Stimulated activated CD8-positive, alpha-beta memory T cell treated with anti-CD3 and anti-CD28 coated beads, Interleukin-4, amount 100 ng/mL, for 4 hours (primary cell): ENCODE measurements at places on chromosomes 13 and 19.

DNA sequence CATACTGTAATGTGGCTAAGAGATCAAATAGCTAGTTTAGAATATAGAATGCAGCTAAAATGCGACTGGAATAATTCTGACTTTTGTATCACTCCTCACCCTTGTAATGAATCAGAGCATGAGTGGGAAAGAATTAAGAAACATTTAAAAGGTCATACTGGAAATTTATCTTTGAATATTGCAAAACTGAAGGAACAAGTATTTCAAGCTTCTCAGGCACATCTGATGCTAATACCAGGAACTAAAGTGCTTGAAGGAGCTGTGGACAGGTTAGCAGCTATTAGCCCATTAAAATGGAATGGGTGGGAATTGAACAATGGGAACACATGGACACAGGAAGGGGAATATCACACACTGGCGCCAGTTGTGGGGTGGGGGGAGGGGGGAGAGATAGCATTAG, 144.2 kb upstream of the ZNF91 start:
- DNase-seq, result no peak

GRCh38 chr13:23427881-23428528, 5.5 kb downstream of the SACS start:
- no peak for DNase-seq

DNA sequence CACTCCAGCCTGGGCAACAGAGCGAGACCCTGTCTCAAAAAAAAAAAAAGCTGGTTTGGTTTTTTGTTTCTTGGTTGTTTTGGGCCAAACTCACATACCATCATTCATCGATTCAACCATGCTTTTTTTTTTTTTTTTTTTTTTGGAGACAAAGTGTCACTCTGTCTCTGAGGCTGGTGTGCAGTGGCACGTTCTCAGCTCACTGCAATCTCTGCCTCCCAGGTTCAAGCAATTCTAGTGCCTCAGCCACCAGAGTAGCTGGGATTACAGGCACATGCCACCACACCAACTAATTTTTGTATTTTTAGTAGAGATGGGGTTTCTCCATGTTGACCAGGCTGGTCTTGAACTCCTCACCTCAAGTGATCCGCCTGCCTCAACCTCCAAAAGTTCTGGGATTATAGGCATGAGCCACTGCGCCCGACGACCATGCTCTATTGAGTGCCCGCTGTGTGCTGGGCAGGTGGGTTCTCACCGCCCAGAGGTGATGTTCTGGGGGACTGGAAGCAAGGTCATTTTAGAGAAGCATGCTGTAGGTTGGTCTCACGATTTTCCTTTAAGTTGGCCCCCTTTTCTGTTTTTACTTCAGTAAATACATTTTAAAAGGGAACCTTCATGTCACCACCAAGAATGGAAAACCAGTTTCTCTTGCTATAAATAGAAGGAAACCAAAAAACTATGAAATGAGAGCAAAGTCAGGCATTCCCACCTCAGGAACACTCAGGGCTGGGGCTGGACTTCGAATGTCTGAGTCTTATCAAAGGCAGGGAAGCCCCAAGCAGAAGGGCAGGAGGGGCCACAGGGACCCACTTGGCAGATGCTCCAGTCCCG, 8.3 kb upstream of the JUND start:
- DNase-seq, result no peak

GRCh38 chr13:93851236-93851635, 624.6 kb downstream of the GPC6 start:
- no peak for DNase-seq

DNA sequence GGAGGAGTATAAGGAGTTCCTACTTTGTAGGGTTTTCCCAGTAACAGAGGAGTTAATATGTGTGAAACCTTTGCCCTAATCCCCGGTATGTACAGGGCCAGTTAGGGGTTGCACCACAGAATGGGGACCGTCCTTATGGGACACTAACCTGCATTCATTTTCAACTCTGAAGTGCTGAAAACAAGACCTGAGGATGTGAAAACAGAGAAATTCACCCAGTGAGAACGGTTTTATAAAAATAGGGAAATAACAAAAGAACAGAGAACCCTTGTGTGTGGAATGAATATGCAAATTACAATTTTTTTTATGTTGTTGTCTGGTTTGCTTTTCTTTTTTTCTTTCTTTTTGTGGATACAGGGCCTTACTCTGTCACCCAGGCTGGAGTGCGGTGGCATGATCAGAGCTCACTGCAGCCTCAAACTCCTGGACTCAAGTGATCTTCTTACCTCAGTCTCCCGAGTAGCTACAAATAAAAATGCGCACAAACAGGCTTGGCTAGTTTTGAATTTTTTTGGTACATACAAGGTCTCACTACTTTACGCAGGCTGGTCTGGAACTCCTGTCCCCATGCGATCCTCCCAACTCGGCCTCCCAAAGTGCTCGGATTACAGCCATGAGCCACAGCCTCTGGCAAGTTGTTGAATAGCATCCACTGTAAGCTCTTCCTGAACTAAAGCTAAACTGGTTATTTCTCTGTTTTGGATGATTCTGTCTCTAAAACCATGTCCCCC, 10.6 kb downstream of the CLC start:
- DNase-seq, result no peak

GRCh38 chr13:110254751-110255553, 52.0 kb downstream of the COL4A1 start:
- DNase-seq, result no peak

GRCh38 chr19:12137221-12137940, 2.8 kb downstream of the ZNF20 start:
- DNase-seq, result no peak

DNA sequence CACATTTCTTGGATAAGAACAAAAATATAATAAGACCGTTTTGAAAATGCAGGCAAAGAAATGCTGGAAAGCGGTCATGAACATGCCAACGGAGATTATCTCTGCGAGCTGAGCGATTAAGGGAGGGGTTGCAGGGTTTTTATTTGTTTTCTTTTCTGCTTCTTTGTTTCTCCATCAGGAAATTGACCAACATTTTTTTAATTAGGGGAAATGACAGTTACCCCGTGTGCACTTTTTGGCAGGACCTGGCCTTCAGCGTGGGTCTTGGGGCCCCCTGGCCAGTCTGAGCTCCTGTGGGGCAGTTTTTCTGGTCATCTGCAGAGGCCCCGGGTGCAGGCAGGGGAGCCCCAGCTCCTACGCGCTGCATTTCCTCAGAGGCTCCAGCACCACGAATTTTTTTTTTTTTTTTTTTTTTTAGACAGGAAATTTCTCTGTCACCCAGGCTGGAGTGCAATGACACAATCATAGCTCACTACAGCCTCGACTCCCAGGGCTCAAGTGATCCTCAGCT, 31.3 kb upstream of the HOMER3 start:
- DNase-seq, result no peak

GRCh38 chr13:99548448-99548847, 47.2 kb downstream of the TM9SF2 start:
- DNase-seq, result no peak

- no peak for DNase-seq
Measured at GRCh38 chr13:44873461-44873860, 115.8 kb downstream of the NUFIP1 start.

- no peak for DNase-seq
Measured at GRCh38 chr13:110607675-110608224, 7.6 kb upstream of the NAXD start.

DNA sequence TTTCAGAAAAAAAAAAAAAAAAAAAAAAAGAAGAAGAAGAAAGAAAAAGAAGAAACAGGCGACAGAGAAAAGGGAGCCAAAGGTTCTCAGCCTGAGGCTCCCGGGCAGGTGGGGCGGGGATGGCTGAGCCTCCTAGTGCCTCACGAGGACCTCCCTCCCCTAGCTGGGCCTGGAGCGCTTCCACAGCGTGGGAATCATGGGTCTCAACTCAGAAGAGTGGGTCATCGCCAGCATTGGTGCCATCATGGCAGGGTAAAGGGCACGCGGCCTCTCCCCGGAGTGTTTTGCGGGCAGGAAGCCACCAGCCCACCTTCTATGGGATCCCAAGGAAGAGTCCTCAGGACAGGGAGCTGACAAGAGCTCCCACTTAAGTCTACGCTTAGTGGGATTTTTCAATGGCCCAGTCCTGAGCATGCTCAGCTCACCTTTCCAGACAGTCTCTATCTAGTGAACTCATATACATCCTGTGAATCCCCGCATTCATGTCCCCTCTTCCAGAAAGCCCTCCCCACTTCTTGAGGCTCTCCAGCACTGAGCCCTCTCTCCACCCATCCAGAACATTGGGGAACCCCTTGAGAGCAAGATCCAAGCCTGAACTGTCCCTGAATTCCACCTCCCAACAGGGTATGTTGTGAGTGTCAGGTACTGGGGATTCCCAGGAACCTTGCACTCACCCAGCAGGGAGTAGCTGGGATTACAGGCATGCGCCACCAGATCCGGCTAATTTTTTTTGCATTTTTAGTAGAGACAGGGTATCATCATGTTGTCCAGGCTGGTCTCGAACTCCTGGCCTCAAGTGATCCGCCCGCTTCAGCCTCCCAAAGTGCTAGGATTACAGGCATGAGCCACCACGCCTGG, 69.6 kb downstream of the ACSBG2 start:
- DNase-seq, result no peak

DNA sequence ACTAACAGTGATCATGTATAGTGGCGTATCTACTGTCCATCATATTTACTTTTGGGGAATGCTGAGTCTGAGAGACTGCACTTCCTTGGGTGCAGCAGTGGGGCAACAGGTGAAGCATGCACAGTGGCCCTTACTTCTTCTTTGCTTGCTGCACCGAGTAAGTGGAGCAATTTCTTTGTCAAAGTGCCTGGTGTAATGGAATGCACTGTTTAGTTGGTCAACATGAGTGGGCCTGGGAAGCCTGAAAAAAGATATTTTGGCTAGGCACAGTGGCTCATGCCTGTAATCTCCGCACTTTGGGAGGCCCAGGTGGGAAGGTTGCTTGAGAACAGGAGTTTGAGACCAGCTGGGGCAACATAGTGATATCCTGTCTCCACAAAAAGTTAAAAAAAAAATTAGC, 94.9 kb downstream of the OLFM4 start:
- no peak for DNase-seq

GRCh38 chr13:45564133-45564776, 51.3 kb downstream of the ERICH6B start:
- no peak for DNase-seq

GRCh38 chr13:35483761-35484160, 7.3 kb upstream of the MAB21L1 start:
- no peak for DNase-seq

DNA sequence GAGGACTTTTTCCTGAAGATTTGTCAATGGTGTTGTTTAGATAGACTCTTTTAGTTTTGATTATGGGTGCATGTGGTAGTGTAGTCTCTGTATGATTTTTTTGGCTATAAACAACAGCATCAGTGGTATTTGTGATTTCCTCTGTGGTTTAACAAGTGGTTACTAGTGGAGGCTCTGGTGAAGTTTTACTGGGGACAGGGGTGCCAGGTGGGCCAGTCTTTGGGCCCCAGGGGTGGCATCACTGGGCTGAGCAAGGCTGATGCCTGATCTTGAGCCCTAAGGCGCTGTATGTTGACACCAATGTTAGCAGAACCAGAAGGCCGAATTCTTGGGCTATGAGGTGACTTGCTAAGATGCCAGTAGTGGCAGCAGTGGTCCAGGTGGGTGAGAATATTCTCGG, 811.4 kb downstream of the DACH1 start:
- no peak for DNase-seq

DNA sequence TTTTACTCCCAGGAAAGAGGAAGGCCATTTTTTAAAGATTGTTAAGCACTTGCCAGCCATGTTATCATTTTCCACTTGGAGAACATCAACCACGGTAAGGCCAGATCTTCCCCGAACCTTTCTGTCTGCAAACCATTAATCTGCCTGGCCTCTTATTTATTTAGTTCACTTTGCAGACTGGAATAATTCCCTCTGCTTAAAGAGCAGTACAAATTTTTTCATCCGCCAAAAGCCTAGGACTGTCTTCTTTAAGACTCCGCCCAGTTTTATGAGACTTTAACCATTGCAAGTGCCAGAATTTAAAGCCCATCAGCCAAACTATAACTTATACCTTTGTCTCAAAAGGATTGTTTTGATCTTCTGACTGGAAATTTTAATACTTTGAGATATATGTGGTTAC, 426.3 kb downstream of the KCTD12 start:
- no peak for DNase-seq

- DNase-seq, result no peak
Measured at GRCh38 chr13:73138276-73138637, 79.5 kb downstream of the KLF5 start.

- no peak for DNase-seq
Measured at GRCh38 chr19:6707011-6707657, 13.3 kb downstream of the C3 start.

DNA sequence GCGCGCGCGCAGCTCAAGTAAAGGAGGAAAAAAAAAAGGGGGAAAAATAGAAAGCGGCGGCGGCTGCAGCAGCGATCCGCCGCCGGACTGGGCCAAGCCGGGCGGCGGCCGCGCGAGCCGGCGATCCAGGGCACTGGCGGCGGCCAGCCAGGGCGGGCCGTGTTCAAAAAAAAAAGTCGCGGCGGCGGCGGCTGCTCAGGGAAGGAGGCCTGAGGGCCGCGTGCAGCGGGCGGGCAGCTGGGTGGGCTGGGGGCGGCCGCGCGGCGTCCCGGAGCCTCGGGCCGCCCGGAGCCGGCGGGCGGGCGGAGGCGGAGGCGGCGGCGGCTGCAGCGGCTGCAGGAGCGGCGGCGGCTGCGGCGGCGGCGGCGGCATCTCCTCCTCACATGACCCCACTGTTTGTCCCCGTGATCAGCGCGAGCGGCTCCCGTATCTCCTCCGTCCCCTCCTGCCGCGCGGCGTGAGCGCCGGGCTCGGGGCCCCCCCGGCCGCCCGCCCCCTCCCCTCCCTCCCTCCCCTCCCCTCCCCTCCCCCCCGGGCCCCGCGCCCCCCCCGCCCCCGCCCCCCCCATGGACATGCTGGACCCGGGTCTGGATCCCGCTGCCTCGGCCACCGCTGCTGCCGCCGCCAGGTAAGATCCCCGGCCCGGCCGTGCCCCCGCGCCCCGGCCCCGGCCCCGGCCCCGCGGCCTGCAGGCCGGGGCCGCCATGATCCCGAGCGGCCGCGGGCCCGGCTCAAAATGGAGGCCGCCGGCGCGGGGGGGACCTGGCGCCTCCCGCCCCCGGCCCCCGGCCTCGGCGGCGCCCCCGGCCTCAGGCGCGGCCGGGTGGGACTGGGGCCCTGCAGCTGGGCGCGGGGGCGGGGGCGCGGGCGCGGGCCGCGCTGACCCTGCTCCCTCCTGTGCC, at the start of gene USF2:
TSS of gene USF2 (plus strand) at position 427 of the 902 bp plus-strand sequence. CDS start at position 567, 140 bp downstream.
- no peak for DNase-seq

- no peak for DNase-seq
Measured at GRCh38 chr19:19402656-19403372, 2.7 kb upstream of the GATAD2A start.
